Fibroblast of skin of abdomen (primary cell): ENCODE measurements at places on chromosomes 11 and 22.

GRCh38 chr11:70877151-70877550 lies 375.2 kb downstream of the SHANK2 start:
- no peak for DNase-seq

- no peak for DNase-seq
These were observed 8.4 kb downstream of the APLNR start for GRCh38 chr11:57228600-57228999.

GRCh38 chr22:26958378-26958777 lies 301.0 kb downstream of the MIAT start:
- no peak for DNase-seq

GRCh38 chr22:43654271-43654670 lies 157.8 kb downstream of the EFCAB6 start:
- no peak for DNase-seq

DNA sequence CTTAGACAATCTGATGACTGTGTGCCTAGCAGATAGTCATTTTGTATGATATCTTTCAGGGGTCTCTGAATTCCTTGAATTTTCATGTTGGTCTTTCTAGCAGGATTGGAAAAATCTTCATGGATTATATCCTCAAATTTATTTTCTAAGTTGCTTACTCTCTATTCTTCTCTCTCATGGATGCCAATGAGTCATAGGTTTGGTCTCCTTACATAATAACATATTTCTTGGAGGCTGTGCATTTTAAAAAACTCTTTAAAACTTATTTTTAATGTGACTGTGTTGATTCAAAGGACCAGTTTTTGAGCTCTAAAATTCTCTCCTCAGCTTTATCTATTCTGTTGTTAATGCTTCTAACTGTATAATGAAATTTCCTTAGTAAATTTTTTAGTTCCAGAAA lies 198.7 kb downstream of the AASDHPPT start:
- peak; percentile 30 for DNase-seq

DNA sequence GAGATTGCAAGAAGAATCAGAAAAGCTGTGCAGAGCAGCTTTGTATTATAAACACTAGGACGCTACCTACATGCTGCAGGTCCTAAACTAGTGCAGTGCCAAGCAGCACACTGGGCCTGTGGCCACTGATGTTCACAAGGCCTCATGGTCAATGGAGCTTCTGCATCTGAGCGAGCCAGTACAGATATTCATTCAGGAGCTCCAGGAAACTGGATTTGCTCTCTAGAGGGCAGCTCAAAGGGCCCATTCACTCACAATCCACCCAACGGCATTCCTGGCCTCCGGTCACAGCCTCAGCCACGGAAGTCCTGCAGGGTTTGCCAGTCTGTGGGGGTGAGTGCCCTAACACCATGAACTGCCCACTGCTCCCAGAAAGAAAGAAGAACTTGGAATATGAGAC lies 5.8 kb upstream of the TBC1D10A start:
- DNase-seq = no peak

DNA sequence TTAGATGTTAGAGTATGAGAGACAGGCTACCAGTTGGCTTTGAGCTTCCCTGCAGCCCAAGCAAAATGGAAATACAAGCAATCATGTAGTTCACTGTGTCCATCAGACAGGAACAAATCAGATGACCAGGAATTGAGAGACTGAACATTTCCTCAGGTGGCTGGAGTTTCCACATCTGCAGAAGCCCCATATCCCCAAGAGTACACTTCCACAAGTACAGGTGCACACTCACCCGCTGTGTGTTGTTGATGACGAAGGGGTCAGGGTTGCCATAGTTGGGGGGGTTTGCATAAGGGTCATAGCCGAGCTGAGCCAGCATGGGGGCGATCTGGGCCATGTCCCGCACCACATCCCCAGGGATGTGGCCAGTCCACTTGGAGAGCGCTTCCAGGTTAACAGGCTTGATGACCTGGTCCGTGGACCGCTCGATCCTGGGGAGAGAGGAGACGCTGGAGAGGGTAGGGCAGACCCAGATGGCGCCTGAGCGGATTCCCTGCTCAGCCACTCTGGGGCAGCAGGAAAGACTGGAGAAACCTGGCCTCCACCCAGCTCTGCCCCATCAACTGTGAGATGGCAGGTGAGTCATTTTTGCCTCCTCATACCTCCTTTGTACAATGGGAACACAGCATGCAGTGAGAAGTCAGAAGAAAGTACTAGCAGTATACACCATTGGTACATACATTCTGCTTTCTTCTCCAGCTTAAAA lies 23.9 kb upstream of the TFIP11 start:
- no peak for DNase-seq

DNA sequence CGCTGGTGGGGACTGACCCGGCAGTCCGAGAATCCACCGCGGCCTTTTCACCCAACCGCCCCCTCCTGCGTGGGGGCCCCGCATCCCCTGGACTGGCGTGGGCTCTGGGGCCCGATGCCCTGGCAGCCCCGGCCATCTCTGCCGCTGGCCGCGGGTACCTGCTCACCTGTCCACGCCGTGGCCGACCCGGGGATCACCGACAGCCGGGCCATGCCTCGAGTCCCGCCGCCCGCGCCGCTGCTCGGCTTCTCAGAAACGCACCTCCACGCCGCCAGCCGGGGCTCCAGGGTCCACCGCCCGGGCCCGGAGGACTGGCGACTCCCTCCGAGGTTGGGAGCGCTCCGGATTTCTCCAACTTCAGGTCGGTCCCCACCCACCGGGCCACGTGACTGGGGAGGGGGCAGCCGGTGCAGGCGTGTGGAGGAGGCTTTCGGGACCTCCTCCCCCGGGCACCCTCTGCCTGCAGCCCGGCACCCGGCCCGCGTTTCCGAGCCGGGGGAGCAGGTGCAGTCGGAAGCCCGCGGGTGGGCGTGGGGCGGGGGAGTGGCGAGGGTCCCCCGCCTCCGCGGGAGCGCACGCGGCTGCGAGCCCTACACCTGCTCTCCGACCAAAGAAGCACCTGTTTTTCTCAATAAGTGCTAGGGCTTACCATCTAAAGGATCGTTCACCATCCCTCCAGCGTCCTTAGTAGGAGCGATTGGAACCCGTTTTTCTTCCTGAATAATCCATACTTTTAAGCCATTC lies 554 bp upstream of the NRIP3 start:
- DNase-seq = no peak

DNA sequence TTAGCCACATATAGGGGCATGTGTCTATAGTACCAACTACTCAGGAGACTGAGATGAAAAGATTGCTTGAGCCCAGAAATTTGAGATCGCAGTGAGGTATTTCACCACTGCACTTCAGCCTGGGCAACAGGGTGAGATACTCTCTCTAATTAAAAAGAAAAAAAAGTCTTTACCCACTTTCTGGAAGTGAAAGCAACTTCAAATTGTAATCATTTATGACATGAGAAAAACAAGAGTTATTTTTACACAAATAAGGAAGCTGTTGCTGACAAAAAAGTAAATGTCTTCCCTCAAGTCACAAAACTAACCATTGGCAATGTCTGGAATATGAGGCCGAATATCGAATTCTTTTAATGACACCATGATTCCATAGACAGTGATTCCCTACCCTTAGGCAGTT lies 71.4 kb downstream of the GLYATL1 start:
- DNase-seq = no peak

DNA sequence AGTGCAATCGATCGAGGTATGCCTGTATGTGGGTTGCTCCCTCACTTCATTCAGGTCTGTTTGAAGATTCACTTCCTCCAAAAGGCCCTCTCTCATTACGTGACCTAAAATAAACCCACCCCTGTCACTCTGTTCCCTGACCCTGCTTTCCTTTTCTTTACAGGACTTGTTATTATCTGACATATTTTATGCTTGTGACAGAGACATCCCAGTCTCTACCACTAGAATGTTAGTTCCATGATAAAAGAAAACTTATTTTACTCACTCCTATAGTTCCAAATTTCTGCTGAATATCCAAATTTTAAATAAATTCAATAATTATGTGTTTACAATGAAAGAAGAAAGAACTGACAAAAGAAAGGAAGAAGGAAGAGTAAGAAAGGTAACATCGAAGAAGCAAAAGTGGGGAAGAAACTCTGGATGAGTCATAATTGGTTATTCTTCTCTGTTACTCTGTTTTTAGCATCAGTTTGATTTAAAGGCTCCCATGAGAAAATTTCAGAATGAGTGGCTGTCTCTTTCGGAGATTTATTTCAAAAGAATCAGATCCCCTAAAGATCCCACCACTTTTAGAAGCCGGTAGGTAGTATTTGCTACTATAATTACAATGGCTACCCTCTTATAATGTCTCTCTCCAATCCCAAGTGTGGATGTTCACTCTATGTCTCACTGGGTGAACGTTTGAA lies 33.5 kb downstream of the ENTHD1 start:
- no peak for DNase-seq

GRCh38 chr11:27116684-27117083 lies 76.1 kb downstream of the BBOX1 start:
- peak; percentile 97 for DNase-seq
